CD4-positive, alpha-beta T cell treated with Interleukin-12 subunit alpha and Interleukin-12 subunit beta, for 1 hour (primary cell): ENCODE measurements at places on chromosomes 16 and 17.

DNA sequence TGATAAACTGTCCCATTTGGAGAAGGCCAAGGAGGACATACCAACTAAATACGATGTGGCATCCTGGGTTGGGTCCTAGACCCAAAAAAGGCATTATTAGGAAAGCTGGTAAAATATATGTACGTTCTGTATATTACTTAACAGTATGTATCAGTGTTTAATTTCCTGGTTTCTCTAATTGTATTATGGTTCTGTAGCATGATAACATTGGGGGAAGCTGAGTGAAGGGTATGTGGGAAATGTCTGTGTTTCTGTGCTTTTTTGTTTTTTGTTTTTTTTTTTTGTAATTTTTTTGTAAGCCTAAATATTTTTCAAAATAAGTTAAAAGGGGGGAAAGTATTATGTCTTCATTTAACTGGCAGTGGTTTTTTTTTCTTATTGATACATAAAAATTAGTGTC is 21.5 kb upstream of the NDRG4 start:
- DNase-seq: no peak

DNA sequence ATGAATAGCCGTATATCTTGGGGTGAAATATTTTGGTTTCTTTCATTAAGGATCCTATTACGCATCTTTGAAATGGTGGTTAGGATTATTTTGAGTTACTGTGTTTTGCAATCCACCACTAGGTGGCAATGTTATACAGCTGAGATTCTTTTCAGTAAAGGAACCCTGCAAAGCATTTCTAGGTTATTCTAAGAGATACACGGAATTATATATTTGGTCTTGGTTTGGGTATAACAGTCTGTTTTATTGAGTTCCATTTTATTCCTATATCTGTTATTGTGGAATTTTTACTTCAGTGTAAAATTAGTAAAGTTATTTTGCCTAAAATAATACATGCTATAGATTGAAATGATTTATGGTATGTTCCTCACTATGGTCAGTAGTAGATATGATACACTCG is 62.9 kb upstream of the CPHXL start:
- peak; percentile 52 for DNase-seq

GRCh38 chr17:51044976-51045375 is 75.7 kb downstream of the SPAG9 start:
- DNase-seq: no peak

GRCh38 chr16:85969159-85969558 is 70.2 kb downstream of the IRF8 start:
- DNase-seq: no peak

GRCh38 chr16:22052980-22053379 is 39.4 kb upstream of the VWA3A start:
- DNase-seq: no peak

GRCh38 chr16:10876799-10877341 is at the start of gene CIITA:
TSS of gene CIITA (plus strand) at chr16:10877202. CDS start at chr16:10877331, 129 bp downstream.
- peak; percentile 72 for DNase-seq
